Fibroblast of villous mesenchyme (primary cell): ENCODE measurements at places on chromosomes 3 and 15.

DNA sequence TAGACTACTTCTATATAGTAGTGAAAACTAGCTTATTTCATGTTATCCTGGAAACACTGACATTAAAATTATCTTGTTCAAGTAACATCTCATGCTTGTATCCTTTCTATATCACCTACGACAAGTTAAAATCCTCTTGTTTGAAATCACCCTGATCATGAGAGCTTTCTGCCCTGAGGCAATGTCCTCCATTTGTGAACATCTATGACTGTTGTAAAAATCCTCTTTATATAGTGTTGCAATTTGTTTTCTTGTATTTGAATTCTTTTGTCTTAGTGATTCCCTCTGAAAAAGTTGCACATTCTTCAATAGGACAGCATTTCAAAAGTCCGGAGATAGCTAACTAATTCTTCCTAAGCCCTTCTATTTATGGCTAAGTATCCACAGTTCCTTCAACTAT is 480.3 kb downstream of the NSUN3 start:
- DNase-seq = no peak

DNA sequence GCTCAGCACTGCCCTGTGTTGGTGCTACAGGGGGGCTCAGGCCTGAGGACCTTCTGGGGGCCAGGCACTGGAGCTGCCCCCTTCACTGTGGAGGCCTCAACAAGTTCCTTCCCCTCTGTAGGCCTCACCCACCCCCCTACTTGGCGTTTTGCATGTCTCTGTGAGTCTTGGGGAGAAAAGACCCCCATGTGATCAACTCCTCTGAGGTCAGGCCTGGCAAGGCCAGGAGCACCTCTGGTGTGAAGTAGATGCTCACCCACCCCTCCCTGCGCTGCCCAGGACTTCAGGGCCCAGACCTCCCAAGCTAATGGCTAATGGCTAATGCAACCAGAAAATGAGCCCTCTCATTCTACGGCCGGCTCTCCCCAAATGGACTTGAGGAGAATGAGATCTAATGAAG is 34.2 kb upstream of the CHRNB4 start:
- no peak for DNase-seq

DNA sequence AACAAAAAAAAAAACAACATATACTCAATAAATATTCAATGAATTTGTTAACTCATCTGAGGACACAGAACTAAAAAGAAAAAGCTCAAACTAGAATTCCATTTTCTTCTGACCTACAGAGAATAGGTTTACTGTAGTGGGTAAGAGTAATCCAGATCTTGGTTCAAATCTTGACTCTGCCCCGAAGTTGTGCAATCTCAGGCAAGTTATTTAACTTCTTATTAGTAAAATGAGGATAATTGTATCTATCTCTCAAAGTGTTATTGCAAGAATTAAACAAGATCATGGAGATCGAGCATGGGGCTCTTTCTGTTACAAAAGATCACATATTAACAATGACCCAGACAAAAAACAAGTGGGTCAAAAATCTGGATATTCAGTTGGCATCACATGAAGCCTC is 41.1 kb upstream of the OXTR start:
- DNase-seq = no peak

- no peak for DNase-seq
Observed at GRCh38 chr3:158777161-158777873, 24.5 kb upstream of the MFSD1 start.

- no peak for DNase-seq
Observed at GRCh38 chr3:181691901-181692300, 19.8 kb upstream of the SOX2 start.

- DNase-seq = no peak
Observed at GRCh38 chr15:45386420-45386819, 8.1 kb upstream of the GATM start.

DNA sequence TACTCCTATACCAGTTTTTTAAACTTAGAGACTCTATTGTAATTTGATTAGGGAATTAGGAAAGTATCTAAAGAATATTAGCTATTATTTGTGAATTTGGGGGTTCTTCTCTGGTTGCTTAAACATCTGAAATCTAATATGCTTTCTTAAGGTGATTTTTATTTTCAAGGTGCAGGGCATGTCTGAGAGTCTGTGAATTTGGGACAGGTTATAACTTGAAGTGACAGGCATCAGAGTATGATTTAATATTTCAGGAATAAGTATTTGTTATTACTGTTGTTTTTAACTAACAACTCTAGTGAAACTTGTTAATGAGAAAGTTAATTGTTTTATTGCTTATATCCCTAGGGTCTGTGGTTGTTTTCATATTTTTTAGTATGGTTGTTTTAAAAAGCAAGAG is 321.6 kb upstream of the EPHA3 start:
- no peak for DNase-seq

GRCh38 chr15:62902821-62903220 is 139.7 kb upstream of the TPM1 start:
- DNase-seq = no peak

DNA sequence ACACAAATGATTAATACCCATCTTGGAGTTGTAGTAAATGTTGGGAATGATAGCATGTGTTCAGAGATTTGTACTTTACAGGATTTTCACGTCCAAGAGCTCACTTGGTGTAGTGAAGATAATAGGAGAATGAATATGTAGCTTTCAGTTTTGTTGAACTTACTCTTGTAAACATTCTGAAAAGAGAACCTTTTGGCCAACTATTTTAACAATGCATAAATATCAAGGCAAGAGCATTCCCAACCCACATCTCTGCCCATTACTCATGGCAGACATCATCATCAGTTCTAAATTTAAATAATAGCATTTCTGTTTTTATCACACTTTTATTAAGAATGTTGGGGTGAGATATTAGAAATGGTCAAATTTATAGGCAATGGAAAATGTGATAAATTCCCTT is 465.2 kb upstream of the TPRG1 start:
- peak; percentile 7 for DNase-seq

DNA sequence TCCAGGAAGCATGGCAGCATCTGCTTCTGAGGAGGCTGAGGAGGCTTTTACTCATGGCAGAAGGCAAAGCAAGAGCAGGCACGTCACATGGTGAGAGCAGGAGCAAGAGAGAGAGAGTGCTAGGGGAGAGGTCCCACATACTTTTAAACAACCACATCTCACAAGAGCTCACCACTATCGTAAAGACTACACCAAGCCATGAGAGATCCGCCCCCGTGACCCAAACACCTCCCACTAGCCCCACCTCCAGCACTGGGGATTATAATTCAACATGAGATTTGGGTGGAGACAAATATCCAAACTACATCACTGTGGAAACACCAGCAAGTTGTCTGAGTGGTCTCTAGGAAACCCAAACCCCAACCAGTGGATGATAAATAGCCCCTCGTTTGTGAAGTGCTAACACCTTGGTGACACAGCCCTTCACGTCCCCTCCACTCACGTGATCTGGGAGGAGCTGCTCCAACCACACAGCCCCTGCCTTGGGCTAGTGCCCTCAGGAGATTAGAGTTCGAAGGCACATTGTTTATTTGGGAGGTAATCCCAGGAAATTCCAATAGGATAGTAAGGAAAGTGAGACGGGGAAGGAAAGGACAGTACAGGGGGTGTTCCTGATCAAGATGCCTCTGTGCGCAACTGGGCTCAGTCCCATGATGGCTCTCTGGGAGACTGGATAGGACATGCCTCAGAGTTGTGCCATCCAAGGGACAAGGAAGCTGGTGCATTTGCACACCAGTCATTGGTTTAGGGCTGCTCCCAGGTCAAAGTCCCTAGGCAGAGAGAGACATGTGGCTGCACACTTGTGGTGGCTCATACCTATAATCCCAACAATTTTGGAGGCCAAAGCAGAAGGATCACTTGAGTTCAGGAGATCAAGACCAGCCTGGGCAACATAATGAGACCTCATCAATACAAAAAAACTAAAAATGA is 80.6 kb upstream of the CTNNB1 start:
- peak; percentile 63 for DNase-seq

DNA sequence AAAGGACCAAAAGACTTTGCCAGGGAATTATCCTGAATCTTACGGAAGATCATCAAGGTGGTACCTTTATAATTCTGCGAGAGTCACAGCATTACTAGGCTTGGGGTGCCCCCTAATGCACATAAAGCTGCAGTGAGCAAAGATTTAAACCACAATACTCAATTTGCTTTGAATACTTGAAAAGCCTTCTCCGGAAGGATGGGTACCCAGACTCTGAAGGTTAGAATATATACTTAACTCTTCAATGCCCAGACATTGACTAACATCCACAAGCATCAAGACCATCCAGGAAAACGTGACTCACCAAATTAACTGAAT is 117.8 kb upstream of the KCNH8 start:
- no peak for DNase-seq

GRCh38 chr15:74889390-74889882 is 406 bp upstream of the MPI start:
- DNase-seq = peak; percentile 40

DNA sequence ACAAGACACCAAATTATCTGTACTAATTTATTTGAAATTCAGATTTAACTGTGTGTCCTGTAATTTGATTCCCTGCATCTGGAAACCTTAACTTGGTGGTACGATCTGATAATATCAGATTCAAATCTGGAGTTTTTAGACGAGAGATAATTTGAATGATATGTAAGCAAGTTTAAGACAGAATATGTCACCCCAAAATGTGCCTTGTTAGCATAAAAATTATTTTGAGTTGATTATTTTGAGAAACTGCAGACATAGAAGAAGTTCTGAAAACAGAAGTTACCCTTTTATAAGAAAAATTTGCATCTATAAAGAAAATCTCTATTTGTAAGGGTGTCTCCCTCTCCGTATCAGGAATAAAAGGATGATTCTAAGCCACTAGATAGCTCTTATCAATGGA is 1202.8 kb downstream of the ROBO2 start:
- DNase-seq = no peak

GRCh38 chr3:15681668-15682067 is 80.1 kb downstream of the BTD start:
- peak; percentile 32 for DNase-seq

DNA sequence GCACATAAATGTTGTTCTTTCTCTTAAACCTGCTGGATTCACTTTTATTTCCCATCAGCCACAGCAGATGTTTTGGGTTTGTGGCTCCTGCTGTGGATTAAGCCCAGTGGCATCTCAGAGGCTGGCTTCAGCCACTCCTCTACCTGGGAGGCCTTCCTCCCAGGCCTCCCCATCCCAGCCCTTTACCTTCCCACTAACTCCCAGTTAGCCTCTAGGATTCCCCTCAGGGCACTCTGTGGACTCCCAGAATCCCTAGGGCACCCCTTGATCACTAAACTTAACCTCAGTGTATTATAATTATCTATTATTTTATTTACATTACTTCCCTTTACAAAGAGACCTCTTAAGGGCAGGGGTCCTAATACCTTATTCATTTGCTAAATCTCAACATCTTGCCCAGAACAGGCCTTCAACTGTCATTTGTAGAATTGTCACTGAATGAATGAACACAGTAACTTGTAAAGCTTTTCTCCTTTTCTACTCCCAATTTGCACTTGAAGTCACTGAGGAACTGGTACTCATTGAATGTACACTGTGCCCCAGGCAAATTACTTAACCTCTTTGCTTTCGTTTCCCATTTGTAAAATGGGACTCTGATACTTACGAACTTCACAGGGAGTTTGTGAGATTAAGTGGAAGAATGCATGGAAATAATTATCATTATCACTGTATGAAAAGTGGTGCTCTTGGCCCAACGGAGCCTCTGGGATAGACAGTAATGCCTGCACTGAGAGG is 8.3 kb downstream of the CCDC13 start:
- no peak for DNase-seq

GRCh38 chr3:4660936-4661335 is 167.8 kb downstream of the ITPR1 start:
- DNase-seq = no peak

- DNase-seq = peak; percentile 92
Observed at GRCh38 chr15:65832549-65833364, 36.5 kb upstream of the RAB11A start.

DNA sequence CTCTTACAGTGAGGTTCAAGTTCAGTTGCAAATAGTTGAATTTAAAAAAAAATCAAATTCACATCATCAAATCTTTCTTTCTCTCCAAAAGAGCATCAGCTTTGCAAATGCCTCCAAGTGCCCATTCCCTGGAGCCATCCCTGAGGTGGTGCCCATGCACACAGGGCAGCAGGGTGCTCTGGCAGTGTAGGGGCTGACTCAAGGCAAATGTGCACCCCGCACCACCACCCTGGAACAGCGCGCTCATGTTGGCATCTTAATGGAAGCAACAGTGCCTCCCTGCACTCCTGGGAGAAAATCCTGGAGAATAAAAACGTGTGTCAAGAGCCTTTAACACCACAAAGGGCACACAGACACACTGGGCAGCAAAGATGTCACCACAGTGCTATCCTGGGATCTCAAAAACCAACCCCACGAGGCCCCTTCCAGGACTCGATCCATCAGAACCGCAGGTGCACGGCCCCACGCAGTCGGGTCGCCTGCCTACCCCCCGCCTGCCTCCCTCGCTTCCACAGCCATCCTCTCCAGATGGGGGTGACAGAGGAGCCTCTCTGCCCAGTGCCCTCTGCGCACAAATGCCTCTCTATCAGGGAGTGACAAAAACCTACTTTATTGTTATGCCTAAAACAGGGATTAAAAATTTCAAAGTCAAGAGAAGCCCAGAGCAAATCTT is 50.8 kb downstream of the NIPA2 start:
- DNase-seq = no peak

DNA sequence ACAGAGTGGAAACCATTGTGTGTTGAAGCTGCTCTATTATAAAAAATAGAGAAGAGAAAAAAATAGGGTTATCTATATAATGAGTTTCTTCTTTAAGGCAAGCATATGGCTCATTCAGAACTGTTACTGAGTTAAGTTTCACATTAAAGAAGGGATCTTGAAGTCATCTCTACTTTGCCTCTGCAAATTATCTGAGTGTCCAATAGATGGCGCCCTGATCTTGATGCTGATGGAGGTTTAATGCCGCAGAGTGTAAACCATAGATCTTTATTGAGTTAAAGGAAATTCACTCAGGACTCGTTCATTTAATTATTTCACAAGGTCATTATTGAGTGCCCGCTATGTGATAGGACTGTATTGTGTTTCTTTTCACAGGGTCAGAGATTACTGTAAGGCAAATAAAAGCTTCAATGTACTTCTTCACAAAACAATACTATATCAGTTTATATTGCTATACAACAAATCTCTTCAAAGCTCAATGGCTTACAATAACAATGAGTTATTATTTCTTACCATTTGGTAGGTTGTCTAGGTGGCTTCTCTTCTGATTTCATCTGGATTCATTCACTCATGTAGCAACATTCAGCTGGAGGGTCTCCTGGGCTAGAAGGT is 171.4 kb downstream of the NSUN3 start:
- peak; percentile 49 for DNase-seq

DNA sequence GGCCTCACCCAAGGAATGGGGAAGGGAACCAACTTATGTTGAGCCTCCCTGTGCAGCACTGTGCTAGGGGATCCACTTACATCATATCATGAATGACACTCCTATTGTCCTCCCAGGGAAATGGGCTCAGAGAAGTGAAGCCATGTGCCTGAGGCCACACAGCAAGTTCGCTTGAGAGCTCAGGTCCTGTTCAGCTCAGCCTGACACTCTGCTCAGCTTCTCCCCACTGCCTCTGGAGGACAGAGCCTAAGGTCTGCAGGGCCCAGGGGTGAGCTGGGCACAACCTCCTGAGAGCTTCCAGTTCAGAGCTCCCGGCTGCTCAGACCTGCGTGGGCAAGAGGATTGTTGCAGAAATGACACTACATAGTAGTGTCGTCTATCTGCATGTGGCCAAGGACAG is 76.0 kb upstream of the SEC13 start:
- no peak for DNase-seq
